NCI-H2029 (cell line): ENCODE measurements at places on chromosomes 11 and 22.

- DNase-seq: no peak
These were observed 32.2 kb downstream of the ARAP1 start for GRCh38 chr11:72720047-72720446.

DNA sequence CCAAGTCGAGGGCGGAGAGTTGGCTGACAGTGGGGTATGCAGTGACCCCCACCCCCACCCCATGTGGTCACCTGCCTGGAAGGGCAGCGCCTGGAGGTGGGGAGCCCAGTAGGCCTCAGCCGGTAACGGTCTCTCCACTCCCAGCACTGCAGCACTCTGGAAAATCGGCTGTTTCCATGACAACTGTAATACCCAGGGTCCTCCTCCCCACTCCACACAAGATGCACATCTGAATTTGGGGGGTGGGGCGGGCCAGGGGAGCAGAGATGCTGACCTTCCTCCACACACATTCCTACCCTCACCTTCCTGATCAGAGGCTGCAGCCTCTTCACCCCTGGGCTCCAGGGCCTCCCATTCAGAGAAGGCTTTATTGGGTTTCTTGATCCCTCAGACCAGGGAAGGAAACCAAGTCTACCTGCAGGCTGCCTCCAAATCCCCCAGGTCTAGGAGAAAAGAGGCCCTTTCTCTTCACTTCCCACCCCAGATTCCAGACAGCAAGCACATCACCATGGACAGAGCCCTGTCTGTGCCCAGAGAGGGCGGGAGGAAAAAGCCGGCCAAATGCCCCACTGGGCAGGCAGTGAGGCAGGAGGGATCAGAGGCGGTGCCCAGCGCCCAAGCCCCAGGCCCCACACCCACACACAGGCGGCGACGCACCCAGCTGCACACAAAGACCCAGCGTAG lies 46.5 kb downstream of the SLC22A12 start:
- no peak for DNase-seq

- no peak for DNase-seq
These were observed 498.2 kb downstream of the KCNA4 start for GRCh38 chr11:29518389-29519174.

GRCh38 chr11:114566276-114566675 lies 6.6 kb upstream of the NXPE1 start:
- DNase-seq: no peak

GRCh38 chr11:131422496-131422895 lies 52.1 kb downstream of the NTM start:
- no peak for DNase-seq

- DNase-seq: no peak
These were observed 169.6 kb downstream of the MAML2 start for GRCh38 chr11:96173422-96173821.

DNA sequence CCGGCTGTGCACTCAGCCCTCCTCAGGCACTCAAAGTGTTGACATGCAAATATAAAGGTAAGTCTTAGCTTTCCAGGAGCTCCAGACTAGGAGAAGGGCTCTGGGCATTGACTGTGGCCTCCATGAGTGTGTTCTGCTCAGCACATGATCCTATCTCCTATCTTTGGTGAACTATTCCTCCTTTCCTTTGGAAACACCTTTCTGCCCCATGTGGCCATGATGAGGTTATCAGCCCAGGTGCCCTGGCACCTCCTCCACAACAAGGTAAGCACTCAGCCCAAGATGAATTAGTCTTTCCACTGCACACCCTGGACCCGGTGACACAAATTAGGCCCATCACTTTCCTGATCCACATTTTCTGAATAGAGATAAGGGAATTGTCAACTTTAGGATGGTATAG lies 37.9 kb upstream of the LMO1 start:
- DNase-seq: no peak

DNA sequence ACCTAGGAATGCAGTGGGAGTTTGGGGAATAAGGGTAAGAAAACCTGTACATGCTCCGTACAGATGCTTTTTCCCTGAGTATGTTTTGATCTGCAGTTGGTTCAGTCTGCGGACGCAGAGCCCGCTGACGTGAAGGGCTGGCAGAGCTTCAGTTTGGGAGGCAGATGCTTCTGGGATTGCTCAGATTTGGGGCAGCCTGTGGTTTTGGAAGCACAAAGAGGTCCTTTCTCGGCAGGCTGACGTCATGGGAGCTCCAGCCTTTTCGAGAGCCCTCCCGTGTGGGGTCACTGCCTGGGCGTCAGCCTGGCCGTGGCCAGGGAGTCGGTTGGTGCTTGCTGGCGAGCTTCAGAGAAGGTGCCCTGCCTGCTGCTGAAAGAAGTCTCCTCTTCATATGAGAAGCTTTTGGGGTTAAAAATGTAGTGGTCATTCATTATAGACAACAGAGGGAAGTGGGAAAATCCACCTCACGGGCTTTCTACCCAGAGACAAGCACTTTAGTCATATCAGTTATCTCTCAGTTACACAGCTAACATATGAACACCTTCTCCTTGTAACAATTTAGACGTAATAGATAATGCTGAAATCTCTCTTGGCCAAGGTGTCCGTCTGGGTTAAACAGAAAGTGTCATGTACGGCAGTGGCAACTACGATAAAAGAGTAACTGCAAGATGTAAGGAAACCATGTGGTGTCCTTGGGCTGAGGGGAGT lies 26.8 kb downstream of the TPCN2 start:
- DNase-seq: no peak

DNA sequence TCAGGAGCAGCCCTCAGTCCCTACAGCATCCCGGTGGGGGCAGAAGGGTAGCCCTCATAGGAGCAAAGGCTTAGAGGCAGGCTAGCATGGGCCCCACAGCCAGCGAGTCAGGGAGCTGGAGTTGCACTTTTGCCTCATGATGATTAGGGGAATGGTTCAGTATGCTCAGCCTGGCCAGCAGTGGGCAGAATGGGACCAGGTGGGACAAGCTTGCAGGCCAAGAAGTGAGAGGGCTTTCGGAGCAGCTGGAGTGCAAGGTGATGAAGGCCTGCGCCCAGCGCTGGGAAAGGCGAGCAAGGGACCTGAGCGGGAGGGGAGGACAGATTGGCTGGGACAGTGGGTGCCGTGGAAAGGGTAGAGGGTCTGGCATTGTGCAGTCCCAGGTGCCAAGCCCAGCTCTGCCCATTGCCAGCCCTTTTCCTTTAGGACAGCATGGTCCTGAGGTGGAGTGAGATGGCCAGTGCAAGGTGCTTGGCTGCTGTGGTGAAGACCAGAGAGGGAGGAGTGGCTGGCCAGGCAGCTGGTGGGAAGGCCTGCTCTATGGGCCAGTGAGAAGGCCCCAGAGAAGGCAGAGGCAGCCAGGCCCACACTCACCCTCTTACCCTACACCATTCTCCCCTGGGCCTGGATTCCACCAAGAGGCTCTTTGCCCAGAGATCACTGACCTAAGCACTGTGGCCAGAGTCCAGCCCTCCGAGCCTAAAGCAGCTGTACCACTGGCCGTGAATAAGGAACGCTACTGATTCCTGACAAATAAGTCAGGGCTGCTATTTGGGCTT lies 47.9 kb upstream of the SUSD2 start:
- DNase-seq: no peak

GRCh38 chr11:128728767-128729587 lies 35.1 kb downstream of the FLI1 start:
- DNase-seq: no peak

GRCh38 chr22:49083607-49084006 lies 744.1 kb downstream of the BRD1 start:
- no peak for DNase-seq

- DNase-seq: no peak
These were observed 6.8 kb downstream of the CFL1 start for GRCh38 chr11:65851083-65851579.

DNA sequence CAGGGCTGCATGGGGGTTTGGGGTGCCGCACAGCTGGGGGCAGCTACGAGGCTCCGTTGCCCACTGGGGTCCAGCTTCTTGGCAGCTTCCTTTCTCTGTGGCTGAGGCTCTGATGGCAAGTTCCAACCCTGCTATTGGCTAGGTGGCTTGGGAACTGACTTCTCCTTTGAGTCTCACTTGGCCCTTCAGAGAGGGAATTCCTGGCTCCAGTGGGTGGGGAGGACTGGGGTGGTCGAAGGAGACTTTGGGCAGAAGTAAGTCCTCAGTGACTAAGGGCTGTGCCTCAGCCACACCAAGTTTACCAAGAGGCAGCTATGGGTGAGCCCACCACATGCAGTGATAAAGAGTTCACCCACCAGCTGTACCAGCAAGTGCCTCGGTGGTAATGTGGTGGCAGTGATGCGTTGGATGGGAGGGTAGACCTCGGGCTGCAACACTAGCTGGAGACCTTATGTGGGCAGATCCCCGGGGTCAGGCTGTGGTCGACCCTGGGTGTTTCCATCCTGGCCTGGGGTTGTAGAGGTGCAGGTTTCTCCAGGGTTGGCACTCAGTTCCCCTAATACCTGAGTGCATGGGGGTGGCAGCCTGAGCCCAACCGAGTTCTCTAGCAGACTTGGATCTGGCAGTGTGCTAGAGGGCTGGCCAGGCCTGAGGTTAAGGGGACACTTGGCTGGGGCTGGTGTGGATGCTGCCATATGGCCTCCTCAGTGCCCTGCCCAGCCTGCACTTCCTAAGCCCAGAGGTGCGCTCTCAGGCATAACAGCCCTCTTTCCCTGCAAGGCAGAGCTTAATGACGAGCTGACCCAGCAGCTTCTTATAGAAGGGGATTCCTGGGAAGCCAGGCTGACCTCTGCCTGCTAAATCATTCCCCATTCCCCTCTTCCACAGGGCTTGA lies 197.0 kb upstream of the CADM1 start:
- DNase-seq: no peak

DNA sequence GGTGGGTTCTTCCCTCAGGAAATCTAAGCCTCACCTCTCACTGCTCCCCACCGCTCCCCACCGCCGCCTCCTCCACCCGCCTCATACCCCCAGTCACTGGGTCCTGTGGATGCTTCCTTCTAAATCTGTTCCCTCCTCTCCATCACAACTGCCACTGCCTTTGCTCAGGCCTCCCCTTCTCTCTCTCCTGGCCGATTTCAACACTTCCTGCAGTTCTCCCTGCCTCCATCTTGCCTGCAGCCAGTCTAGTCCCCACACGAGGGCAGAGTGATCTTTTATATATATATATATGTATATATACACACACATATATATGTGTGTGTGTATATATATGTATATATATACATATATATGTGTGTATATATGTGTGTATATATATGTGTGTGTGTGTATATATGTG lies 27.8 kb downstream of the CREB3L1 start:
- DNase-seq: no peak
